ENCODE measurements at places on chromosomes 6 and 20.

- DNase-seq, result peak; percentile 56
Measured at GRCh38 chr6:20955131-20955530, 420.9 kb downstream of the CDKAL1 start.

- DNase-seq, result no peak
Measured at GRCh38 chr20:50272030-50272723, 81.5 kb downstream of the CEBPB start.

DNA sequence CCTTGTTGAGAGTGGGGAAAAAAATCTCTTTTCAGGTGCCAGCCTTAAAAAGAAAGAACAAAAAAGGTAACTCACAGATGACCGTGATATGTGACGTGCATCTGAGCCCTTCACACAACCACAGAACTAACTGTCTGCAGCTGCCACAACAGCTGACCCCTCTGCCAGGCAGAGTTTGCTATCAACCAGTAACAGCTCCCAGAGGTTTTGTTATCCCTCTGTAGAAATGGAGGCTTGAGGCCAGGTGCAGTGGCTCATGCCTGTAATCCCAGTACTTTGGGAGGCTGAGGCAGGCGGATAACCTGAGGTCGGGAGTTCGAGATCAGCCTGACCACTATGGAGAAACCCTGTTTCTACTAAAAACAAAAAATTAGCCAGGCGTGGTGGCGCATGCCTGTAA is 42.8 kb downstream of the SLC52A3 start:
- no peak for DNase-seq

DNA sequence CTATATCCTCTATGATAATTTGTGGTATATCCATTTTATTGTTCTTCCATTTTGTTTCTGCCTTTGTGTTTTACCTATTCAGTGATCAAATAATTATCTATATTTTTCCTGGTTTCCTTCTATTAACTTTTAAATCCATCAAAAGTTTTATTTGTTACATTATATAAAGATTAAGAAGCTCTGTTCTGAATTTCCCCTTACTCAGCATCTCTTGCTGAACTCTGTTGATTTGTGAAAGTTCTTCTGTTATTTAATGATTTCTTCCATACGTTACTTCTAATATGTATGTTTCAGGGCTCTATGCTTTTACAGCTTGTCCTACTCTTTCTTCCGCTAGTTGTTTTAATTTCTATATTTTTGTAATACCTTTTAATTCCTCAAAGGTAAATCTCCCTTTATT is 87.1 kb downstream of the LIN28B start:
- no peak for DNase-seq
